A172 (cell line): ENCODE measurements at places on chromosomes 3 and 15.

- DNase-seq: no peak
Observed at GRCh38 chr3:21599890-21600289, 151.1 kb downstream of the ZNF385D start.

DNA sequence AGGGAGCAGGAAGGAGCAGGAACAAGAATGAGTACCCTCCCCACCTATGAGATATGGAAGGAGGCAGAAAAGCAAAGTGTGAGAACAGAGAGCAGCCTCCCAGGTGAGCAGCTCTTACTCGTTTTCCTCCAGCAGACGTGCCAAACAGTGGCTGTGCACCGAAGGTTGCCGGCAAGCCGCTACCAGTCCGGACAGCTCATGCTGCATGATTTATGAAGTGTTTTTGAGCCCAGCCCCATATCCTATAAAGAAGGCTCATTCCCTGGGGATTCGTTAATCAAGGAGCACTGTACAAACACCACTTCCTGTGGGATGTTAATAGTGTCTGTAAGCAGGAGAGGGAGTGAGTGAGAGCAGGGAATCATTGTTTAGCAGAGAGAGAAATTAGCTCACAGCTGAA lies 118.3 kb upstream of the FOXB1 start:
- DNase-seq: peak; percentile 53

- no peak for DNase-seq
Observed at GRCh38 chr3:45185052-45185451, 38.9 kb upstream of the CDCP1 start.

GRCh38 chr3:58022490-58022889 lies 14.3 kb downstream of the FLNB start:
- DNase-seq: no peak

DNA sequence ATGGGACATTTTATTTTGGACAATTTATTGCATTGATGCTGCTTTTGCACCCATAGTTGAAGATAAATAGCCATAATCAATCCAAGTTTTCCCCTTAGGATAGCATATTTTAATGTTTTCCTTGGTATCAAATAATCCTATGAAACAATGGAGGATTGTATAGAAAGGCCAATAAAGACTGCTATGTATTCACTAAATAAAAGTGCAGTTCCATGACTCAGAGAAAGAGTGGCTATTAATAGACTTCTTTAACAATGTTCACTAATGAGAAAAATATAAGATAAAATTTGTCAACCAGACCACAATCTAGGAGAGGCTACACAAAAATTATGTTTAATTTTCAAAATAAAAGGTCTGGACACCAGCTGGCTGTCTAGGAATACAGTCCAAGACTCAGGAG lies 560.9 kb upstream of the AGTR1 start:
- no peak for DNase-seq

DNA sequence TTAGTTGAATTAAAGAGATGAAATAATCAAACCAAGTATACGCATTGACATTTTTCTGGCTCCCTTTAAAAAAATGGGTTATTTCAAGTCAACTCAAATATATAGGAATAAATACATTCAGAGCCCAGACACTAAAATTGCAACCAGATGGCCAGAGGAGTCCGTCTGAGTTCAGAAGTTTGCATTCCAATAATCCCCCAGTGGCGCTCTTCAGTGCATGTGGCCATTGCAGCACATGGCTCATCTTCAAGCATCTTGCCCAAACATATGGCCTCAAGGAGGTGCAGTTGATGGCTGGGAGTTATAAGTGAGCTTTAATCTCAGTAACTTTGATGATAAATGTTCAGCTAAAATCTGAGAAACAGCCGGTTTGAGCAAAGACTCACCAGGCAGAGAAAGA lies 295.8 kb upstream of the LRRN1 start:
- no peak for DNase-seq

DNA sequence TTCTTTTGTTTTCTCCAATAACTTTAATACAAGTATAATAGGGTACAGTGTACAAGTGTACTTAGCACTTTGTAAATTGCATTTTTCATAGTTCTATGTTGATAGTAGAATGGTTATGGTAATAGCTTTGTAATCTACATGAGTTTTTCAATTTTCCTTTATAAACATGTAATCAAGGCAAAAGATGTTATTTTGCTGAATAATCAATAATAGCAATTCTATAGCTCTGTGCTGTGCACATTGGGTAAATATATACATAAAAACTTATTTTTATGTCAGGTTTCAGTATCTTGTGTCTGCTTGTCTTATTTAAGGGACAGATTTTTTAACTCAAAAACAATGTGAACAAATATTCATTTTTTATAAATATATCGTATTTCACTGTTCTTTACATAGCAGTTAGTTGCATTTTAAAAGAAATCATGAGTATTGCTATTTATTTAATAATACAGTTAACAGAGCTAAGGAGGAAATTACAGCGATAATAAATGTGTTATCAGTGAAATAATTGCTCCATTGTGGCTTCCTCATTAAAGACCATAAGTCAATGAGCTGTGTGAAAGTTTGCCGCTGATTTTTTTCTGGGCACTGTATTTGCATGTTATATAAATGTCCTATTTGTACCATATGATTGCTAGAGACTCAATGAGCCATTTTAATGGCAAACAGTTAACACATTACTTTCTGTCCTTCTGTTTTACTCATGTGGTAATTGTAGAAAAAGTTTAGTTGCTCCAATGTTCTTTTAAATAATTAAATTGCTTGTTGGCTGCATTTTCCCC lies 214.6 kb upstream of the STAC start:
- DNase-seq: no peak

DNA sequence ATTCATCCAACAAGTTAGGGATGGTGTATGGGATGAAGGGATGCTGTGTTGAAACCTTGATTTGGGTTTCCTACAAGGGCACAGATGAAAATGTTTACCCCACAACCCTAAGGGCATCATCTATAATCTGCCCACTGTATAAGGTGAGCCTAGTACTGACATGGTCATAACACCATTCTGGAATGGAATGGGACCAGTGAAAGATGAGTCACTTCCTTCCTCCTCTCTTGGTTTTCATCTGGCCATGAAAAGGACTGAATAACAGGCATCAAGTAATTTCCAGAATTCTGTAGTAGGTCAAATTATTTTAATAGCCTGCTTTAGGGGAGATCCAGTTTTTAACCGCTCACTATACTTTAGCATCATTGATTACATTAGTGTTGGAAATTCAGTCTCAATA lies 538.6 kb downstream of the NR2F2 start:
- DNase-seq: peak; percentile 35

- no peak for DNase-seq
Observed at GRCh38 chr3:124838963-124839362, 48.2 kb downstream of the ITGB5 start.

DNA sequence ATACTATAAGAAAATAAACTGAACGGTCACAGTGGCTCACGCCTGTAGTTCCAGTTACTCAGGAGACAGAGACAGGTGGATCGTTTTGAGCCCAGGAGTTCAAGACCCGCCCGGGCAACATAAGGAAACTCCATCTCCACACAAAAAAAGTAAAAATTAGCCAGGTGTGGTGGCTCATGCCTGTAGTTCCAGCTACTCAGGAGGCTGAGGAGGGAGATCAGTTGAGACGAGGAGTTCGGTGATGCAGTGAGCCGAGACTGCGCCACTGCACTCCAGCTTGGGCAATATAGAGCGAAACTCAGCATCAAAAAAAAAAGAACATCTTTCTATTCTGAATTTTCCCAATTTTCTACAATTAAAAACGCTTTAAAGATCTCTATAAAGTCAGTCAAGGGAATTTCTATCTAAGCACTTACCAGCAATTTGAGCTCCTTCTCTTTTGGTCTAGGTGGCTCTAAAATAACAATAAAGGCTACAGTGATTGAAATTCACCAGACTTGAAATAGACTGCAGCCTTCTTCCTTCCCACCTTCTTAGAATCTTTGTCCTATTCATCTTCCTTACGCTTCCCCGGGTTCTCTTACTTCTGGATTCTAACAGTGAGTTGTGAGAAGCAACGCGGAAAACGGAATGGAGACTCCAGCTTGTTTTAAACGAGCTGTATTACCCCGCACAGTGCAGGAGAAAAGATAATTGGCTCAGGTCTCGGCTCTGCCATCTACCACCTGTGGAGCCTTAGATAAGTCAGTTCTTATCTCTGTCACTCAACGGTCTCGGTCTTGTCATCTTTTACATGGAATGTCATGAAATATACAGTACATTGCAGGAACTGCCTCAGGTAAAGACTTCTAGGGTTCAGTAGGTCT lies 812 bp upstream of the SEC62 start:
- DNase-seq: no peak

DNA sequence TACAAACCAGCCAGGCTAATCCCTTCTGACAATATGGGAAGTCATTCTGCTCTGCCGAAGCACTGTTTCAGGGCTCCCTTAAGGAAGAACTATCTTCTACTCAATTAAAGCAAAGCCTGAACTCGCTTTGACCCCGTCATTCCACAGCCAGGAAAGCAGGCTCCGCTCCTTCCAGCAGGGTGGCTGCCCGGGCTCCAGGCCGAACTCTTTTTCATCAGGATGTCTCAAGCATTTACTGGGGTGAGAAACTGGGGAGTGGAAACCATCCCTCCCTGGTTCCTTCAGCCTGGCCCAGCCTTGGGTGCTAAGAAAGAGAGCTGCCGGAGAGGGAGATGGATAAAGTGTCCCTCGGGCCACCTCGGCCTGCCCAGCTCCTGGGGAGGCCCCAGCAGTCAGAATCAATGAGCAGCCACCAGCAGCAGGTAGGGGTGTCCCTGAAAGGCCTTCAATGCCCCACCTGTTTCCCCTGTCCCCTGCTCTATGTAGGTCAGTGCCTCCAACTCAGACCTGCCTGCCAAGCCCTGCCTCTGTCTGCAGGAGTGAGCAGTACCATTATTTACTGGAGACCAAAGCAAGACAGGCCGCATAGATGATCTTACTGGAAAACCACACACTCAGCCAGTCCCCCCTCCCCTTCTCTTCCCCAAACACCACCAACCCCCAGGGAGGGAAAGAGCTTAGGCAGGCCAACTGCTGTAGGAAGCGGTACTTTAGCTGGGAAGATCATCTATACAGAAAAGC lies 225.6 kb upstream of the TLE3 start:
- DNase-seq: no peak

- peak; percentile 69 for DNase-seq
Observed at GRCh38 chr3:193240850-193241706, at the start of gene PLAAT1. PLAAT1 (plus strand) TSS chr3:193241222; CDS start chr3:193255651, 14,429 bp downstream.

GRCh38 chr15:25065876-25066275 lies 111.1 kb downstream of the SNRPN start:
- DNase-seq: no peak

DNA sequence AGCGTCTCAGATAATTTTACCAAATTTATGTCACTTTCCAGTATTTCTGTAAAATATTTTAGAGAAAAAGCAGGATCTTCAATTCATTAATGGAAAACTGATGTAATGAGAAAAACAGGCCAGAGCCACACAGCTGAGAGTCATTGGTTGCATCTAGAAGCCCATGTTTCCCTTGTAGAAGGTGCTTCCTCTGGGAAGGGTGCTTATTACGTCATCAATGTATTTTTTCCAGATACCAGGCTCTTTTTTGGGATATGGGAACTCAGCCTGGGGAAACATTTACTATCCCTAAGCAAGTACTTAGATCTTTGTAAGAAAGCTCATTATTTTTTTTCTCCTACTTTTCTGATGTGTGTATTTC lies 89.1 kb upstream of the PHLDB2 start:
- DNase-seq: no peak

GRCh38 chr3:188465311-188465710 lies 311.4 kb downstream of the LPP start:
- no peak for DNase-seq
